ENCODE measurements at places on chromosomes 1 and 21.

- no peak for DNase-seq
Measured at GRCh38 chr1:5796028-5796427, 196.2 kb downstream of the NPHP4 start.

GRCh38 chr1:37553927-37554808 lies at the start of gene SNIP1:
Gene SNIP1, minus strand, starts transcription at chr1:37554293. Its CDS starts 64 bp downstream, at chr1:37554229.
- peak; percentile 83 for DNase-seq

DNA sequence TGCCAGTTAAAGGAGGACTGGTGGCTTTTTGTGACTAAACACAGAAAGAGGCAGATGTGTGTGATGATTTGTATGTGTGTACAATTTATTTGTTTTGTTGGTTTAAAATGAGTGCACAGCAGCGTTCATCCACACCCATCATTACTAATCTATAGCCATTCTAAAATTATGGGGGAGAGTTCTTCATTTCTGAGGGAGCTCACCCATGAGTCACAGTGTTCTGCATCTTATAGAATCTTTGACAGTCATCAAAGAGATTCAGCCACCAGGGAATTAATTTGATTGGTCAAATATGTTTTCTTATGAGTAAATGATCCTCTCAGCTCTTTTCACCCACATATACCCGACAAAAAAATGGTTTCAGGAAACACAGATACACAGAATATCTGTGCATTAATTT lies 147.9 kb downstream of the GREM2 start:
- no peak for DNase-seq

DNA sequence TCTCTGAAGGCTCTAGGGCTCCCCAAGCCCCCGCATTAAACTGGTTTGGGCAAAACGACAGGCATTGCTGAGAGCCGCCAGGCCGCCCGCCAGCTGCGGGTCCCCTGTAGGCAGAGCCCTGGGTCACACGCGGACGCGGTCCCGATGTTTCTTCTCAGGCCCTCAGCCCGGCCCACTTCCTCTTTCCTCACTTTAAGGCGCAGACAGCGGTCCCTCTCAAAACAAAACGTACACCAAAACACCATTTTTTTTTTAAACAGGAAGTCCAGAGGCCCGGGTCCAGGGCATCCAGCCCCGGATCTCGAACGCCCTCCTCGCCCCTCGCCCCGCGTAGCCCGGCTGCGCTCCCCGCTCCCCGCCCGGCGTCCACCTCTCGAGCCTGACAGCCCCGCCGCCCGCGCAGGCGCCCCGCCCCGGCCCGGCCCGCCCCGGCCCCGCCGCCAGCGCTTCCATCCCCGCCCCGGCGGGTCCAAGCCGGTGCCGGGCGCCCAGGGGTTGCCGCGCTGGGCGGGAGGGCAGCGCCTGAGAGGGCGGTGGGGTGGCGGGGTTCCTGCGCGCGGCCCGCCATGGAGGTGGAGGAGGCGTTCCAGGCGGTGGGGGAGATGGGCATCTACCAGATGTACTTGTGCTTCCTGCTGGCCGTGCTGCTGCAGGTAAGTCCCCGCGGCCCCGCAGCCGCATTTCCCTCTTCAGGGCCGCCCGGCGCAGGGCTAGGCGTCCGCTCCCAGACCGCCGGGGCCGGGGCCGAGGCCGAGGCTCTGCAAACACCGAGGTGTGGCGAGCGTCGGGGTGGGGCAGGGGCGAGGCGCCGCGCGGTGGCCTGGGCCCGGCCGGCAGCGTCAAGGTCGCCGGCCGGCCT lies at the start of gene SLC22A15:
SLC22A15 (plus strand) TSS at position 452 of the 859 bp plus-strand sequence; CDS start at position 567, 115 bp downstream.
- DNase-seq, result peak; percentile 11

- no peak for DNase-seq
Measured at GRCh38 chr1:221279146-221279545, 399.9 kb downstream of the HLX start.

Data from stimulated activated CD8-positive, alpha-beta memory T cell treated with anti-CD3 and anti-CD28 coated beads, Interleukin-15, amount 100 ng/mL, for 48 hours (primary cell).